ENCODE measurements at places on chromosomes 6 and 20.

- peak; percentile 93 for DNase-seq
Measured at GRCh38 chr6:141483598-141484061, 649.1 kb upstream of the GJE1 start.

DNA sequence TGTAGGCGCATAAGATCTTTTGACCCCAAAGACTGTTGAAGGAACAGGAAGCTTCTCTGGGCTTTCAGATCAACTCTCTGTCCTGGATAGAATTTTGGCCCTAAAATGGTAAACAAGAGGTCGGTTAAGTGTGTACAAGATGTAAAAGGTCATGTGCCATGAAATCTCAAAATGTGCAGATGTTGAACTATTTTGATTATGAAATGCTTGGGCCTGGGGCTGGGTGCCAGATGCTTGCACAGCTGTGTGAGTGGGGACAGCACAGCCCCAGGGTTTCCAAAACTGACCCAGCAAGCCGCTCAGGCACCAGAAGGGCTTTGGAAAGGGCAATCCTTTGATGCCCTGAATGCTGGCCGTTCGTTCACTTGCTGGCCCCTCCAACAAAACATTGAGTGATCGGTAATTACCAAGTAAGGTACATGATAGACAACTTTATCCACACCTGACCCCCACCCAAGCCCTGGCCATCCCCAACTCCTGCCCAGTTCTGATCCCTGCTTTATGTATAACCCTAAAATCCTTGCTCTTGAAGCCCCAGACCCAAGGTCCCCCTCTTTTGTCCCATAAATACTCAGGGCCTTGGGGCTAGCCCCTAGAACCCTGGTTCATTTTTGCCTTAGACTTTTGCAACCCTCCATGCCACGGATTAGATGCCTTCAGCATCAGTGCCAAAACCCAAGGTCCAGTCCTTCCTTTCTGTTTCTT lies 1.9 kb downstream of the TMEM239 start:
- DNase-seq: peak; percentile 32

GRCh38 chr20:50110141-50111047 lies 2.6 kb downstream of the UBE2V1 start:
- peak; percentile 79 for DNase-seq

GRCh38 chr6:6586671-6587526 lies 1.6 kb upstream of the LY86 start:
- DNase-seq: no peak

GRCh38 chr6:18183766-18184165 lies 28.5 kb downstream of the KDM1B start:
- DNase-seq: peak; percentile 43
